HFF-Myc (cell line): ENCODE measurements at places on chromosomes 7 and 10.

DNA sequence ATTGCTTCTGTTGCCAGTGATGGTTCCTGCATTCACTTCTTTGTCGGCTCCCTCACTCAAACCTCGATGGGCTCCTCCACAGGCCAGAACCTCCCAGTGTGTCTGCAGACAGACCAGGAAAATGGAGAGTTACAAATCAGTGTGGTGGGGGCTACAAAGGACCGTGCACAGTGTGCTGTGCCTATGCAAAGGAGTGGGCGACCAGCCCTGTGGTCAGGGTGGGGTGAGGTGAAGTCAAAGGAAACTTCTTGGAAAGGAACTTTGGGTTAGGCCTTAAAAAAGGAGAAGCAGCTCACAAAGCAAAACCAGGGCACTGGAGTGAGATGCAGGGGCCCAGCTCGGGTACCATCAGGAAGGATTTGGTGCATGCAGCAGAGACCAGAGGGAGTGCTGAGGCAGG, 304.3 kb upstream of the ZMIZ1 start:
- no peak for DNase-seq

- no peak for DNase-seq
Observed at GRCh38 chr7:28685242-28685643, 272.9 kb downstream of the TRIL start.

- no peak for DNase-seq
Observed at GRCh38 chr7:45687185-45687560, 113.0 kb downstream of the ADCY1 start.

- DNase-seq, result no peak
Observed at GRCh38 chr10:113583571-113583970, 30.7 kb downstream of the HABP2 start.

GRCh38 chr7:33050535-33051318, 11.8 kb downstream of the NT5C3A start:
- DNase-seq, result peak; percentile 16

DNA sequence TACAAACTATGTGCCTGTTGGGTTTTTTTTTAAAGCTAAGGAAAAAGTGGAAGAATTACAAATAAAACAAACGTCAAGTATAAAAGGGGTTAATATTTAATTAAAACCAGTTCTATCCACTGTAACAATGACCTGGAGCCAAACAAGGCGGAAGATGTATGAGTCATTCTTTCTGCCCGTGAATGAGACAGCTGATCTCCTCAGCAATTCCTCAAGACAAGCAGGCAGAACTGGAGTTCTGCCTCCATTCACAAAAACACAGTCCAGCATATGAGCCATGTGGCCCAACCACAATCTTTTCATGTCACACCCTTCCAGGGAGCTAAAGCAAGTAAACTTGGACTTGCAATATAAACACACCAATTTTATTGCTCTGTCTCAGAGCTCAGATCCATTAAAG, 8.4 kb downstream of the ETV1 start:
- DNase-seq, result peak; percentile 96

GRCh38 chr10:129365767-129366402, 101.2 kb upstream of the MGMT start:
- no peak for DNase-seq

GRCh38 chr10:28722065-28722803, 44.9 kb downstream of the BAMBI start:
- no peak for DNase-seq

- no peak for DNase-seq
Observed at GRCh38 chr7:131231381-131232220, 96.1 kb upstream of the MKLN1 start.
